ENCODE measurements at places on chromosomes 5 and 9.

GRCh38 chr5:55383254-55383653, 75.5 kb downstream of the MTREX start:
- DNase-seq, result no peak

- DNase-seq, result no peak
These were observed 138.6 kb downstream of the TRIO start for GRCh38 chr5:14281746-14282181.

DNA sequence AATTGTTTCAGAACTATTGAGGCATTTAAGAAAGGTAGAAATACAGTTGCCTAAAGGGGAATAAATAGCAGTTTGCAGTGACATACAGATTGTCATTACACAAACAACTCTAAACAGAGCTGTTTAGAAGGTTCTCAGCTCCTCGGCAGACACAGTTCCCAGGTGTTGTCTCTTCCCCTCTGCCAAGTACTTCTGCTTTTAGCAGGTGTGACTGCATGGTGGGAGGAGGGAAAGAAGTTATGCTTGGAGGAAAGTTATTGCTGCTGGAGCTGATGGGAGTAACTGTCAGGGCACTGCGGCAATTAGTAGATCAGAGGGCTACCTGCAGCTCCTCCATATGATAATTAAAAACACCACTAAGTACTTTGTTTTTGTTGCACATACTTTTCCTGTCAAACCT, 14.5 kb downstream of the EDIL3 start:
- DNase-seq, result no peak

DNA sequence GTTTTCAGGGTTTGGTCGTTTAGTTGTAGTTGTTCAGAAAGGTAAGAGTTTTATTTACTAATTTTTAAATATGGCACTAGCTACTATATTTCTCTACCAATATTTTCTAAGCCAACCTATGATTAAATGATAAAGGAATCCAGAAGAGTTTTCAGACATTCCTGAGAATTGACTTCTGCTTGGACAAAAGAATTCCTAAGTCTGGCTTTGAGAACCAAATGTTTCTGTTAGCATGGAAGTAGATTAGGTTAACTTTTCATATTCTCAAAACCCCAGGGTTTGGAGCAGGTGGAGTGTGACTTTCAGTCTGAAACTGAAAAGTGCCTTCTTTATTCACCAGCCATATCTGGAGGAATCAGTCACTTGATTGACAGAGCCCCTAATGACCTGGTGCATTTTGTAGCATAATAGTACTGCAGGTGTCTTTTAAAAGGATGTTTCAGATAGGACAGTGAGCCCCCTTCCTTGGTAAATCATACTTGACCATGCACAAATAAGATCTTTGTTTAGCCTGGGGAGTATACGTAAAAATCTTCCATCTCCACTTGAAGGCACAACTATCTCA, 457.0 kb upstream of the ZNF462 start:
- no peak for DNase-seq

- no peak for DNase-seq
These were observed 43.4 kb downstream of the PFDN1 start for GRCh38 chr5:140259500-140259899.

- DNase-seq, result no peak
These were observed 245.3 kb downstream of the BNC2 start for GRCh38 chr9:16625161-16625631.

DNA sequence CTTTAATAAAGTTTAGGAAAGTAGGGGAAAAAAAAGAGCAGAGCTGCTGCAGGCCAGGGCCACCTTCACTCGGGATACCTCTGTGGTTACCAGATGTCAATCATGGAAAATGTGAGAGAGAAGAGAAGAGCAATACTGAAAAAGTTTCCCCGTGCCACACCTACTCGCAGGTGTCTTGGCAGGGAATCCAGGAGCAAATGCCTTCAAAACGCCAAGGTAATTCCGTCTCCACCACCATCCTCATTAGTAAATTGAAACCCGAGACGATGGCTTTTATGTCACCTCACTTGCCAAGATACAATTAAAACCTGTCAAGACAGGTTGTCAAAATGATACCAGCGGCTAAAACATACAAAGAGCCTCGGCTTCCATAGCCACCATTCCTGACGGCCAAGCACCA, 49.7 kb downstream of the FAM81B start:
- no peak for DNase-seq
